CD4-positive, alpha-beta T cell (primary cell): ENCODE measurements at places on chromosomes 5 and 9. TPM values are rescaled to one million over a fixed set of nuclear protein-coding genes. Genes with fewer than 3 reads are reported as not detected.
A peak's percentile ranks its signal among the peaks of the same experiment; 100 is the strongest.

DNA sequence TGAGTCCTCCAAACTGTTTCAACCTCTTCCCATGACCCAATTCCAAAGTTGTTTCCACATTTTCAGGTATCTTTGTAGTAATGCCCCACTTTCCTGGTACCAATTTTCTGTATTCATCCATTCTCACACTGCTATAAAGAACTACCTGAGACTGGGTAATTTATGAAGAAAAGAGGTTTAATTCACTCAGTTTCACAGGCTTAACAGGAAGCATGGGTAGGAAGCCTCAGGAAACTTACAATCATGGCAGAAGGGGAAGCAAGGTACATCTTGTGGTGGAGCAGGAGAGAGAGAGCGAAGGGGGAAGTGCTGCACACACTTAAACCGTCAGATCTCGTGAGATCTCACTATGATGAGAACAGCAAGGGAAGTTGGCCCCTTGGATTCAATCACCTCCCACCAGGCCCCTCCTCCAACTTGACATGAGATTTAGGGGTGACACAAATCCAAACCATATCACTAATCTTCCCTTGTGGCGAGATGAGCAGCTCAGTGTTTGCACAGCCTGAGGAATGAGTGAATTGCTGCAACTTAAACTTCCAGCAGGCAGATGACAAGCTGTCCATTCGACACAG is 42.9 kb downstream of the TRIP13 start:
- H3K27me3 ChIP-seq, result no peaks in the 10 kb centered on the region
- H3K36me3 ChIP-seq, result no peaks in the 10 kb centered on the region
- no peaks in the 10 kb centered on the region for H3K4me1 ChIP-seq
- DNase-seq, result no peak
- no peak overlapping the region for H3K27ac ChIP-seq
- H3K4me3 ChIP-seq, result no peak overlapping the region

DNA sequence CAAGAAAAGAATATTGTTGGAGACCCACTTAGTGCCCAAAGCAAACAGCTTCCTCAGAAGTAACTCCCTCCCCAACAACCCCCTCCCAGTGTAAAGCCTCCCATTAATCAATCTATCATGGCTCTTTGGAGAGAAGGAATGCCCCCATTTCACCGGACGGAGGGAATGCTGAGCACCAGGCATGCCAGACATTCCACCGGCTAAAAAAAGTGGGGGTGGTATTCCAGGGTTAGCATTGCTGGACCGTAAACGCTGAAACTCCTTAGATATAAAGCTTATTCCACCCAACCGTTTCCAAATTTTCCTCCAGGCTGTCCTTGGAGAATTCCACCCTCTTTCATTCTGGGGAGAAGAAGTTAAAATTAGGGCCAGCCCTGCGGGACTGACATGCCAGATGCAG is 363 bp upstream of the MAMDC2 start:
- no peaks in the 10 kb centered on the region for H3K36me3 ChIP-seq
- peaks cover 15% of the 10 kb centered on the region for H3K4me1 ChIP-seq
- H3K27ac ChIP-seq, result no peak overlapping the region
- peaks cover 31% of the 10 kb centered on the region for H3K27me3 ChIP-seq
- no peak for DNase-seq

DNA sequence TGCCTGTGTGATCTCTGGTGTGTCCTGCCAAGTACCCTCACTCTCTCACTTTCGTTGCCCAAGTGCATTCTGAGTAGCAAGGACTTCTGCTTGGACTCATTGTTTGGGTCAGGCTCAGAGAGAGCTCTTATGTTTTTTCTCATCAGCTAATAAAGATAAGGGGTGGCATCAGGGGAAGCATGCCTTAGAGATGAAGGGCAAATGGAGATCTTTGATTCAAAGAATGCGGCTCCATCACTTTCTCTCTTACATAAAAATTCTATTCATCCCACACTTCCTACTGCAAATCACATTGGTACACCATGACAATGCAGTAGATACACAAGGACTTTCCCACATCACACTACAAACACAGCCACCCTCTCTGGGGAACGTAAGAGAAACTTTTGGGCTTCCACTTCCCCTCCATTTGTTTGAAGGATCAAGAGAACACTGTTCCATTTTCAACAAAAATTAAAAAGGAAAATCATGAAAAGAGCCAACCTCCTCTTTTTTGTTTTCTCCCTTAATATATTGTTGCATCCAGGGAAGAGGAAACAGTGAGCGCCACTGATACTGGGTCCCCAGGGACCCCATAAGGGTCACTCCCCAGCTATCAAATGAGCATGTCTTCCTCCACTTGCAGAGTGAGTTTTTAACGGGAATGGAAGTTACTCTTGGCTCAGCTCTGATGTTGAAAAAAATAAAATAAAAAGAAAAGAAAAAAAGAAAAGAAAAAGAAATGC is 73.0 kb downstream of the ZNF366 start:
- H3K27me3 ChIP-seq, result peaks cover 4% of the 10 kb centered on the region
- H3K27ac ChIP-seq, result no peak overlapping the region
- no peak overlapping the region for H3K4me3 ChIP-seq
- H3K36me3 ChIP-seq, result no peaks in the 10 kb centered on the region
- no peaks in the 10 kb centered on the region for H3K4me1 ChIP-seq

DNA sequence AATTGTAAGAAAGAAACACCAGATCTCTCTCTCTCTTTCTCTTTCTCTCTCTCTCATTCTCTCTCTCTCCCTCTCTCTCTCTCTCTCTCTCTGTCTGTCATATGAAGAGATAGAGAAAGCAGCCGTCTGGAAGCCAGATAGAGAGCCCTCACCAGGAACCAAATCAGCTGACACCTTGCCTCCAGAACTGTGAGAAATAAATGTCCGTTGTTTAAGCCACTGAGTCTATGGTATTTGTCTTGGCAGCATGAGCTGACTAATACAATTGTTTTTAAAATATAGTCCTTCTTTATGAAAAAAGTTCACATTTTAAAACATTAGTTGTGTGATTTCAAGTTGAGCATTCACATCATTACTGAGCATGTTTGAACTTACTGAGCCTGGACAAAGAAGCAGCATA is 275.6 kb downstream of the CETN3 start:
- DNase-seq, result no peak
- H3K27me3 ChIP-seq, result no peaks in the 10 kb centered on the region
- no peaks in the 10 kb centered on the region for H3K36me3 ChIP-seq
- H3K4me3 ChIP-seq, result no peak overlapping the region
- no peak overlapping the region for H3K27ac ChIP-seq

Gene IFNB1
- total RNA-seq, result not detected

Gene TLE1
- 3.5 TPM for total RNA-seq

GRCh38 chr5:77356740-77357139 is 135.4 kb downstream of the WDR41 start:
- no peak for DNase-seq
- no peaks in the 10 kb centered on the region for H3K4me1 ChIP-seq
- H3K36me3 ChIP-seq, result no peaks in the 10 kb centered on the region
- H3K27ac ChIP-seq, result no peak overlapping the region

Gene UBTD2
- total RNA-seq, result 1.1 TPM

Gene PRLR
- 0.03 TPM for total RNA-seq

- H3K4me3 ChIP-seq, result no peak overlapping the region
- H3K27me3 ChIP-seq, result no peaks in the 10 kb centered on the region
- no peak for DNase-seq
- no peak overlapping the region for H3K27ac ChIP-seq
Observed at GRCh38 chr5:113808956-113809355, 295.5 kb downstream of the YTHDC2 start.

DNA sequence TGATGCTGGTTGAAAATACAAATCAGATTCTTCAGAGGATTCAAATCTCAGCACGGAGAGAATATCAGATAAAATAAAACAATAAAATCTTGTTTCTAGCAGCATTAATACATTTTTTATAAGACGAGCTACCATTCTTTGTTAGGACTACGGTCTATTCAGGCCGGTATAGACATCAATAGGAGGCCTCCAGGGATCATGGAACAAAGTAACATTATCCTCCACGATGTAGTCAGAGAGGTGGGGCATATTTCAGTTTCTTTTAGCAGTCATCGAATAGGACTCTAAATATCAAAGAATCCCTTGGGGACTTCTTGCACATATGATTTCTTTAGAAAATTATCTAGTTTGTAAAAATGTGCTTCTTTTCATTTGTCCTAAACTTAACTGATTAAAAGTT is 225.9 kb upstream of the HAPLN1 start:
- no peaks in the 10 kb centered on the region for H3K27me3 ChIP-seq
- H3K4me1 ChIP-seq, result no peaks in the 10 kb centered on the region
- H3K27ac ChIP-seq, result no peak overlapping the region
- no peak for DNase-seq

GRCh38 chr5:95861221-95861863 is 38.8 kb upstream of the GLRX start:
- no peak overlapping the region for H3K27ac ChIP-seq
- H3K27me3 ChIP-seq, result no peaks in the 10 kb centered on the region
- no peak for DNase-seq
- H3K36me3 ChIP-seq, result no peaks in the 10 kb centered on the region

DNA sequence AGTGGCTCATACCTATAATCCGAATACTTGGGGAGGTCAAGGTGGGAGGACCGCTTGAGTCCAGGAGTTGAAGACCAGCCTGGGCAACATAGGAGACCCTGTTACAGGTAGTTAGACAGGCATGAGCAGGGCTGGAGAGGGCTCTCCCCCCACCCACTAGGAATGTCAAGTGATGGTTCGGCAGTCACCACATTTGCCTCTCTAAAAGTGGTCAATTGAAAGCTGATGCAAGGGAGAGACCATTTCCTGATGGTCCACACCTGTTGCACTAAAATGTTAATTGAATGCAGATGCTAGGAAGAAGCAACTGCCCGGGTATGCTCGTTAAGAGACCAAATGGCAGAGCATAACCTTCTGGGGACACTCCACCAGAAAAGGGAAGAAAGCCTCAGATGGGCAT is 82.7 kb downstream of the SFXN1 start:
- DNase-seq, result no peak
- H3K27ac ChIP-seq, result no peak overlapping the region
- H3K27me3 ChIP-seq, result no peaks in the 10 kb centered on the region
- H3K4me1 ChIP-seq, result no peaks in the 10 kb centered on the region
- H3K36me3 ChIP-seq, result no peaks in the 10 kb centered on the region
- H3K4me3 ChIP-seq, result no peak overlapping the region

DNA sequence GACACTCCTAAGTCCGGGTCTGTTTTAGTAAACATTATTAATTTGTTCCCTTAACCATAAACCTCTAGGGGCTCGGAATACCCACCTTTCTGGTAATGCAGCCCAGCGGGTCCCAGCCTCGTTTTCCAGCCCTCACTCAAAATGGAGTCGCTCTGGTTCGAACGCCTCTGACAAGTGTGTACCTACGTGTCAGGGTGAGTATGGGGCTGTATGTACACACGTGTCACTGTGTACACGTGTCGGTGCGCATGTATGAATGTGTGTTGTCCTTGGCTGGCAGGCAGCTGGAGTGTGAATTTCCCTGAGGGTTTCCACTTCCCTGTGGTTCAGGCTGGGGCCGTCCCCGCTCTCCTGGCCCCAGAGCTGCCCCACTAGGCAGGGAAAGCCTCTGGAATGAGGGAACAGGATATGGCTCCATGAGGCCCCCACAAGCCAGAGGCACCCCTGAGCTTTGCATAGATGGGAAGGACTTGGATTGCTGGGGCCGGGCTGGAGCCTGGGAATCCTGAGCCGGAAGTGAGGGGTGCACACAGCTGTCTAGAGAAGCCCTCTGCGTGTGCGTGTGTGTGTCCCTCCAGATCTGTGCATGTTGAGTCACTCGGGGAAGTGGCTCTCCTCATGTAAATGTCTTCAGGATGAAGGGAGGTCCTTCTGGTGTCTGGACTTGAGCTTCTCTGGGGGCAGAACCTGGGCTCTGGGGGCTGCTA is 160.8 kb upstream of the IER5L start:
- no peak overlapping the region for H3K27ac ChIP-seq
- DNase-seq, result no peak
- H3K4me3 ChIP-seq, result no peak overlapping the region
- peaks cover 32% of the 10 kb centered on the region for H3K4me1 ChIP-seq

Gene GAPT
- total RNA-seq, result not detected

GRCh38 chr5:175107865-175108264 is 336.1 kb downstream of the DRD1 start:
- no peak for DNase-seq
- no peaks in the 10 kb centered on the region for H3K27me3 ChIP-seq
- no peak overlapping the region for H3K27ac ChIP-seq

Gene KIF4B
- not detected for total RNA-seq

GRCh38 chr5:74641735-74642542 is 1.4 kb upstream of the ENC1 start:
- peak overlapping the region; percentile 83 for H3K4me3 ChIP-seq
- no peak overlapping the region for H3K27ac ChIP-seq
- H3K36me3 ChIP-seq, result no peaks in the 10 kb centered on the region
- peaks cover 6% of the 10 kb centered on the region for H3K27me3 ChIP-seq
- peak; percentile 36 for DNase-seq

Gene BTNL8
- not detected for total RNA-seq

Gene FAM221B
- not detected for total RNA-seq

- no peaks in the 10 kb centered on the region for H3K27me3 ChIP-seq
- no peak overlapping the region for H3K27ac ChIP-seq
- no peaks in the 10 kb centered on the region for H3K36me3 ChIP-seq
- no peak for DNase-seq
Observed at GRCh38 chr9:107059220-107059619, 196.3 kb downstream of the ZNF462 start.

DNA sequence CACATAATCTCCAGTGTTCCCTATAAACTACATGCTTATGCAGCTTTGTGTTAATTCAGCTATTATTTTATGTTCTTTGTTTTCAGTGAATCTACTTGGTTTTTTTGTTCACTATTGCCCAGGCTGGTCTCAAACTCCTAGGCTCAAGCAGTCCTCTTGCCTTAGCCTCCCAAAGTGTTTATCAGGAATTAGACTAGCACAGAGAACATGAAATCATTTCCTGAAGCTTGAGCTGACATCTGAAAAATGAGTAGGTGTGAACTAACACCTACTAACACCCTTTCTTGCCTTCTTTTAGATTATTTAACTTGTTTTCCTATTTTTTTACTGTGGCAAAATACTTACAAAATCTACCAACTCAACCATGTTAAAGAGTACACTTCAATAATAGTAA is 25.0 kb downstream of the CENPP start:
- DNase-seq, result no peak
- H3K36me3 ChIP-seq, result no peaks in the 10 kb centered on the region
- no peak overlapping the region for H3K4me3 ChIP-seq
- H3K27ac ChIP-seq, result no peak overlapping the region
- H3K4me1 ChIP-seq, result no peaks in the 10 kb centered on the region
- no peaks in the 10 kb centered on the region for H3K27me3 ChIP-seq

Gene TSLP
- total RNA-seq, result not detected

- no peak for DNase-seq
- peaks cover 3% of the 10 kb centered on the region for H3K4me1 ChIP-seq
- no peaks in the 10 kb centered on the region for H3K36me3 ChIP-seq
- H3K27ac ChIP-seq, result no peak overlapping the region
Observed at GRCh38 chr9:123261006-123261677, 7.2 kb downstream of the STRBP start.
